ENCODE measurements at places on chromosomes 16 and 17.

- no peak for DNase-seq
These were observed 250.5 kb downstream of the CPPED1 start for GRCh38 chr16:12553191-12553590.

- DNase-seq, result no peak
These were observed 754.6 kb upstream of the EEF2KMT start for GRCh38 chr16:5852151-5852550.

- DNase-seq, result no peak
These were observed 26.9 kb downstream of the ADCY9 start for GRCh38 chr16:4089251-4089810.

GRCh38 chr16:73337373-73338296, 289.7 kb upstream of the ZFHX3 start:
- no peak for DNase-seq

GRCh38 chr16:68935008-68935407, 91.7 kb downstream of the TANGO6 start:
- no peak for DNase-seq

GRCh38 chr17:38352245-38353085, 821 bp downstream of the SOCS7 start:
- no peak for DNase-seq

- DNase-seq, result no peak
These were observed 3.7 kb upstream of the ATP1B2 start for GRCh38 chr17:7647018-7647417.

DNA sequence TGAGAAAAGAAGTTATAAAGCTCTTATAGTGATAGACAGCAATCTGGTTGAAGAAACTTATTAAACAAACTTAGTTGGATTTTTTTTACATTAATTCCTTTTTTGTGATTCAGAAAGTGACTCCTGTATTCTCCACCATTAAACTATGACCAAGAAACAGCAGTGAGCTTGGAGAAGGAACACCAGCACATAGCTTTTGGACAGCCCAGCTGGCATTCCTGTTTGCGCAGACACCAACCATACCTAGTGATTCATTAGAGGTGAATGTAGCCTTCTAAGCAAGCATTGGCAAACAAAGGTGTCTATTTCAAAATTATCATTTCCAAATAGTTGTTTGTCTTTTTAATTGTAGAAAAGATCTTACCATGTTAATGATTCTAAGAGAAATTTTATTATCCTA, 94.4 kb downstream of the STXBP4 start:
- no peak for DNase-seq

GRCh38 chr16:86727131-86727530, 148.8 kb downstream of the FOXL1 start:
- no peak for DNase-seq

- DNase-seq, result no peak
These were observed 468 bp downstream of the IL4R start for GRCh38 chr16:27314161-27314723.

DNA sequence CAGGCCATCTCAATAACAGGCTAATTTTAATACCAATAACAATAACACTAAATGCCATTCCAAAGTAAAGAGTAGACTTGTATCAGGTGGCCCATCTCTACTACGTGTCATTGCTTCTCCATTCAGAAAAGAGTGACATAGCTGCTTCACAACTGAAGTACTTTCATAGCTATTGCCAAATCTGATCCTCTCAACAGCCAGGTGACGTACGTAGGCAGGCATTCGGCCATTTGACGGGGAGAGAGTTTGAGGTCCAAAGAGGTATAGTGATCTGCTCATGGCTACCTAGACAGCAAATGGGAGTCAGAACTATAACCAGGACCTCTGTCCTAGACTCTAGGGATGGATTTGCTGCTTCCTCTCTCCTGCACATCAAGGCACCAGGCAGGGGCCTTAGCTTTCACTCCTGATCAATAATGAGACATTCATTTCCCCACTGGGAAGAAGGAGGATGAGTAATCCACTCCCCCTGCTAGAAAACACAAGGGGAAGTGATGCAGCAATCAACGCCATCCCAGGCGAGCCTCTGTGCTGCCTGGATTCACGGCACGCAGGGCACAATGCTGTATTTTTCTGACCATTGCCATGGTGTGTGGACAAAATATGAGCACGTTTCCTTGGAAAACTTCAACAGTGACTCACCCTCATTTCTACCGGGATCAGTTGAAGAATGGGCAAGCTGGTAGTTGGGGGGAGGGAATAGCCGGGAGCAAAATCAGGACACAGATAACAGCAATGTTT, 80.9 kb downstream of the SPACA3 start:
- no peak for DNase-seq

DNA sequence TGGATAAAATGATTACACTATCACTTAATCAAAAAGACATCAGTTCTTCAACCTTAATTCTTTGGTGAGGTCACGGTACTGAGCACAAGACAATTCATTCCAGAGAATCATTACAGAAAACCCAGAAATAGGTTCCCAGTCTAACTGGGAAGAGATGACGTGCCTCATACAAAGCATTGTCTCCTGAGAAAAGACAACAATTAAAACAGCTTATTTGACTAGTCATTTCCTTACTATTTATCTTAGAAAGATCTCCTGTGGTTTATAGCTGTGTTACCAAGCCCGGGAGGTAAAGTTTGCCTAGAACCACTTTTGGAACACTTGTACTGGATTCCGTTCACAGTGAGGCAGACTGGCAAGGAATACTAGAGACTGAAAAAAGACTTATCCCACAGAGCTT, 5.1 kb downstream of the PHF12 start:
- DNase-seq, result no peak

DNA sequence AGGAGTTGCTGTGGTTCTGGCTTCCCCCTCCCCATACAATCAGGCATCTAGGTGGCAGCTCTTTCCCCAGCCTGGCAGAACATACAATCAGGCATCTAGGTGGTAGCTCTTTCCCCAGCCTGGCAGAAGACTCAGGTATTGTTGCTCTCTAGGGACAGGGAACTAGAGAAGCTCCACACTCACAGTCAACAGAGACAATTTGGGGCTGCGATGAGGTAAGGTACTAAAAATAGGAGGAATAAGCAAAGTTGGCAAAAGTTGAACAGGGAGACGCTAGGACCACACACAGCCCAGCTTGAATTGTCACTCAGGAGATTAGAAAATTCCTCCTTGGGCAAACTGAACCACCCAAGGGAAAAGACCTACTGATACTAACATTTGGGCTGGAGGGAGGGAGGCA, 315.5 kb upstream of the CDH5 start:
- DNase-seq, result no peak

GRCh38 chr17:14510136-14510535, 209.3 kb downstream of the HS3ST3B1 start:
- no peak for DNase-seq

- DNase-seq, result no peak
These were observed 154.0 kb upstream of the HSBP1 start for GRCh38 chr16:83653785-83654184.

- no peak for DNase-seq
These were observed 76.4 kb downstream of the GPR139 start for GRCh38 chr16:19997264-19997663.

- no peak for DNase-seq
These were observed at the start of gene DOC2B for GRCh38 chr17:181245-182049. TSS of gene DOC2B (minus strand) at chr17:181650. CDS start at chr17:181479, 171 bp downstream.

DNA sequence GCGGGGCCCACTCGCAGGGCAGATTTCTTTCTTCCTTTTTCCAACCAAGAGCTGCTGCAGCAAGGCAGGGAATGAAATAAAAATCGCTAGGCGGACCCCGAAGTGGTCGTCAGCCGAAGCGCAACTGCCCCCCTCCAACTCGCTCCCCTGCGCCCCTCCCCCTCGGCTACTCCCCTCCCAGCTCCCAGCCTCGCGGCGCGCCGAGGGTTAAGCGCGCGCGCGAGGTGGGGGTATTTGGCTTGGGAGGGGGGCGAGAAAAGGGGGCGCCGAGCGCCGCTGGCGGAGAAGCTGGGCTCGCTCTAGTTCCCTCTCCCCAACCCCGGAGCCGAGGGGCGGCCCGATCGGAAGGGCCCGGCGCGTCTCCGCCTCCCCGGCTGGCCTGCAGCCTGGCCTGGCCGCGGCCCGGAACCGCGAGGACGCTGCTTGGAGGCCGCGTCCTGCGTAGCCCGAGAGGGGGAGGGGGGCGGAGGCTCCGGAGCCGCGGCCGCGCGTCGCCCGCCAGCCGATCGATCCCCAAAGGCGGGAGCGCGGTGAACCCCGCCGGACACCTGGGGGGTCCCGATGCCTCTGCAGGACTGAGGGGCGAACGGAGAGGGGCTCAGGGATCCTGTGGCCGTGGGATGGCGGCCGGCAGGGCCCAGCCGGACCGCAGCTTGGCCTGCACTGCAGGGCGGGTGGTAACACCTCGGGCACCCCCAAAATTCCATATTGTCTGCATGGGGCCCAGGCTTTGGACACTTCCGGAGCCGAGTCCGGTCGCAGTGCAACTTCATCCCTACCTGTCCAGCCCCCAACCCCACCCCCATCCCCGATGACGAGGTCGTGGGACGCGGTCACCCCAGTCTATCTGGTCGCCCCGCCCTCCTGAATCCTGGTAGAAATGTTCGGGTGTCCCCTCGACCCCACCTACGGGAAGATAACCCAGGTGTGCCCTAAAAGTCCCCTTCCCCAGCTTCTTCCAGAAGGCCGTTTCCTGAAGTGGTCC, 4.9 kb upstream of the CBX4 start:
- no peak for DNase-seq

DNA sequence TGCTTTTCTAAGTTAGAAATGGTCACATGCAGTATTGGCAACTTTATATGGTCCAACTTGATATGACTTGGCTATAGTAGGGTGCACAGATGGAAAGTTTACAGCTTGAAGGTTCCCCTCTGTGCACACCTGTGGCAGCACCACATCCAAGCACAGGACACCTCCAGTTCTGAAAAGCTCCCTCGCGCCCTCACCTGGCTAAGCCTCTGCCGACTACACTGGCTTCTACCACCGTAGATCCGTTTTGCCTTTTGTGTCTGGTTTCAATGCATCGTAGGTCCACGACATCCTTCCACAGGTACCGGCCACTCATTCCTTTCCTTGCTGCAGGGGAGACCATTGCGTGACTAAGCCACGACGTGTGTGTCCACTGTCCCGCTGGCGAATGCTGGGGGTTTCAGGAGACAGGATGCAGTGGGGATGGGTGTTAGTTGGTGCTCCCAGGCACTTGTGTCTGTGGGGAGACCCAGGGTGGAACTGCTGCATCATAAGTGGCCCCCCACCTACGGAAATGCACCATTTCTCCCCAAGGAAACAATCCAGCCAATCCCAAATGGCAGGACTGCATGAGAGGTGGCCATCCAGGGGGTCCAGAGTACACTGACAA, 4.9 kb upstream of the RASD1 start:
- DNase-seq, result no peak

- no peak for DNase-seq
These were observed 38.4 kb downstream of the ADCY7 start for GRCh38 chr16:50304467-50305440.

DNA sequence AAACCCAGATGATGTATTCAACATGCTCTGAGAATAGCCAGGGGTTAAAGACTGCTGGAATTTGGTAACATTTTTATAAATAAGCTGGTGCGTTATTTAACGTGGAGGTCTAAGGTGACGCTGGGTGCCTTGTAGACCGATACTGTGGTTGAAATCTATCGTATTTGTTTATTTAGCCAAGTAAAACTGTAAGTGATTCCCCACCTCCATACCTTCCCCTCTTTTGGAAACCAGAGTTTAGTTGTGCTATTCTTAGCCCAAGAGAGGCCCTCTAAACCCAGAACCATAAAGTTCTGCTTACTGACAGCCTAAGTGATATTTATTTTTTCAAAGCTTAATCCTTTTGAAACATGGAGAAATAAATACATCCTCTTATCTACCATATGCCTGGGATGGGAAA, 744.5 kb downstream of the WWOX start:
- no peak for DNase-seq

- DNase-seq, result no peak
These were observed 36.7 kb downstream of the CCDC182 start for GRCh38 chr17:57708410-57708809.

GRCh38 chr17:75571885-75572215, 15.8 kb upstream of the MYO15B start:
- DNase-seq, result no peak
